Stomach (tissue), 19 donors: ENCODE measurements at places on chromosomes 16 and 17. TPM values are rescaled to one million over a fixed set of nuclear protein-coding genes. Genes with fewer than 3 reads are reported as not detected.

- no peak for DNase-seq
Observed at GRCh38 chr17:4711661-4712181, 1.3 kb downstream of the ARRB2 start.

GRCh38 chr17:35811759-35812158 lies 2.5 kb downstream of the TAF15 start:
- DNase-seq, result no peak

DNA sequence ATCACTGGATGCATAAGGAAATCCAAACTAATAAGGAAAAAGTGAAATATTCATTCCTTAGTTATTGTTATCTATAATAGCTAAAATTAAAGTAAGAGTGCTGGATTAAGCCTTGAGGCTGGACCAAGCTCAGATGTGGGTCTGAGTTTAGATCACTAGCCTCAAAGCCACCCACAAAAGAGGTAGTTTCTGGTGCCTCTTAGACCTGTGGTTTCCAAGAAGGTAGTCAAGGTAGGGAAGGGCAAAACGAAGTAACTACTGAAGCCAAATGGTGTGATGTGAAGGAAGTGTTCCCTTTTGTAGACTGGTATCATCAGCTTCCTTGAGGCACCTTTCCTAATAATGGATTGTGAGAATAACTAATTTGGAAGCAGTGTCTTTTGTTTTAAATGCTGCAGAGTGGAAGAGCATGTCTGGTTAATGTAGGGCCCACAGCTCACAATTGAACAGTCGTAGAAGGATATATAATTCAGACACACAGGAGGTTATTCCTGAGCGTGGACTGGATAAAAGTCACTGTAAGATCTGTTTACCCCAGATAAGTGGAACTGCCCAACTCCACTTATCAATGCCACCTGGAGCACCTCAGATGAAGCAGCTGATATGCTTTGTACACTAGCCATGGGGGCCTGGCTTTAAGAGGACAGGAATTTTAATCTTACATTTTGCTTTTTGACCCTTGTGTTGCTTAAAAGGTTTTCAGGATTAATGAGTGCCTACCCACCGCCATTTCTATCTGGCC lies 31.7 kb upstream of the LCMT1 start:
- DNase-seq, result no peak

- DNase-seq, result no peak
Observed at GRCh38 chr16:48064971-48065370, 90.8 kb downstream of the ABCC12 start.

GRCh38 chr16:13391337-13391736 lies 489.9 kb downstream of the SHISA9 start:
- DNase-seq, result no peak

DNA sequence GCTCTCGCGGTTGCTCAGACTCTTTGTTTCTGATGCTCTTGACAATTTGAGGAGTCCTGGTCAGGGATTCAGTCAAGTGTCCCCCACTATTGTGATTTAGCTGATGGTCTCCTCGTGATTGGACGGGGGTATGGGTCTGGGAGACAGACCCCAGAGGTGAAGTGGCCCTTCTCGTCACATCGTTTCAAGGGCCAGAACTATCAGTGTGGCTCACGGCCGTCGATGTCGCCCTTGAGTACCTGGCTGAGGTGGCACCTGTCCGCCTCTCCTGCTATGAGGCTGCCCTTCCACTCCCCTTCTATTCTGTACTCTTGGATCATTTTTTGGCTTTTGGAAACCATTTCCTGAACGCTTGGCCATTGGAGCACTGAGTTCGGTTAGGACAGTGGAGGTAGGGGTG lies 7.4 kb upstream of the MEAK7 start:
- no peak for DNase-seq

EVI2B gene
- 9.9 TPM for total RNA-seq

ZNF48 gene
- total RNA-seq, result 33.6 TPM

GNAO1 gene
- 42.0 TPM for total RNA-seq
